Vagina (tissue), 2 donors: ENCODE measurements at places on chromosomes 4 and X.

DNA sequence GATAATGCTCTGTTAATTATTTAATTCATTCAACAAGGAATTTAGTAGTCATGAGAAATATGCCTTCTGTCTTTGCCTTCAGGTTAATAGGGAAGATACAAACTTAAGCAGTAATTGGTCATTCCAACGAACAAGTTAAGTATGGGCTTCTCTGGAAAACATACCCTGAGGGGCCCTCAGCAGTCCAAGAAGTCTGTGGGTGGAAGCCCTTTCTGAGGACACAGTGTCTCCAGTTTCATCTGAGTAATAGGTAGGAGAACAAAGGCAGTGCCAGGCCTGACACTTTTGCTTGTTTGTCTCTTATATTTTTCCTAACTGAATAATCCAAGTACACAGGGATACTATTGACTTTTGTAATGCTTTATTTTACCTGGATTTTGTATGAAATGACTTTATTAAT, 262.5 kb downstream of the FBXW7 start:
- no peak for DNase-seq

DNA sequence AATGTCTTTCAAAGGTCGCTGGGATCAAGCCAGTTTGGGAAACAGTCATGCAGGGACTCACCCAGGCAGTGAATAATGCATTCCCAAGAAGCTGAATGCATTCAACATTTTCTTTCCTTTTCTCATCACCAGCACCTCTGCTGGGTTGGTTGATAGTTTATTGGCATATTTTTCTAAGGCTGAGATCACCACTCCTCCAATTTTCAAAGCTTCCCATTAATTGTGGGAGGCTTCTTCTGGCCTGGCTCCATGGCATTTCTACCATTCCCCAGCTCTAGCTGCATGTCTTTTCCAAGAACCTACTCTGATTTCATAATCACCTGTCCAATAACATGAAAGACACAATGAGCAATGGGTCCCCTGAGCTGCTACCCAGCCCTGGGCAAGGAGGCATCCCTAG, 35.8 kb downstream of the CHRDL1 start:
- no peak for DNase-seq

GRCh38 chr4:182019148-182019652, 224.0 kb upstream of the TENM3 start:
- no peak for DNase-seq

- no peak for DNase-seq
These were observed 58.4 kb downstream of the DCUN1D4 start for GRCh38 chr4:51901363-51901762.

DNA sequence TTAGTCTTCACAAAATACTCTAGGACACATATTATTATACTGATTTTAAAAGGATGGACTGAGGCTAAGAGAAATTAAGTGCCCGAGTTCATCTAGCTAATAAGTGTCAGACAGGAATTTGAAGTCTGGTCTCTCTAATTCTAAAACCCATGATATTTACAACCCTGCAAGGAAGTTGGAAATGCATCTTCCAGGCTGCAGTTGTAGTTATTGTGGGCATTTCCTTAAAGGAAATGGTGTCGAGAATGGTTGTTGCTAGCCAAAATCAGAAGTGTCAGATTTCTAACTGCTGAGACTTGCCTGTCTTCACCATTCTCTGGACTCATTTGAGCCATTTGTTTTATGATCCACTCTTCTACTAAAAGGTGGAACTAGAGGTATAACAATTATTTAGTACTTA, 82.5 kb downstream of the FAT4 start:
- no peak for DNase-seq

- no peak for DNase-seq
These were observed 1072.8 kb downstream of the PDHA2 start for GRCh38 chr4:96912716-96913115.

GRCh38 chr4:187236209-187236890, 512.7 kb upstream of the FAT1 start:
- no peak for DNase-seq

GRCh38 chr4:184364100-184364921, 110.0 kb downstream of the IRF2 start:
- no peak for DNase-seq

- no peak for DNase-seq
These were observed 484.2 kb downstream of the BCOR start for GRCh38 chrX:39613482-39613995.

- no peak for DNase-seq
These were observed 20.3 kb downstream of the DNAAF6 start for GRCh38 chrX:107226757-107227156.

- DNase-seq: no peak
These were observed 138.9 kb downstream of the PTTG2 start for GRCh38 chr4:38099020-38099600.

DNA sequence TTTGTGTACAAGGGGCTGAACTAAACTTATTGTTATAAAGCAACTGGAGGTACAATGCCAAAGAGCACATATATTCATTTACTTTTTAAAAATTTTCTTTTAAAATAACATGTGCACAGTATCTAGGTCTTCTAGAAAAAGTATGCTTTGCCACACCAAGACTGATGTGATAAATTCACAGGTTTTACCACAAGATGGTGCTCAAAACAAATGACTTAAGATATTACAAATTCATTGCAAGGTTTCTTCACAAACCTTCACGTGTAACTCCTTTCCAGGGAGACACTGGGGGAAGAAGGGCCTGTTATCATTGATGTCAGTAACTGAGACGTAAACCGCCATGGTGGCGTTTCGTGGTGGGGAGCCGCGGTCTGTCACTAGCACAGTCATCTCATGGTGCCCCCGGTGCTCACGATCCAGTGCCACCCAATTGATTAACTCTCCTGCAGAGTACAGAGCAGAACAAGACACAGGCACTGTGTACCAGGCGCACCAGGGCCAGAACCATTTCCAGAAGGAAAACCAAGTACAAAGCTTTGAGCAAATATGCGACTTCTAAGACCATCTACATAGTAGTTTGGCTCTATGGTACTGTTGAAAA, 162.2 kb downstream of the DCHS2 start:
- no peak for DNase-seq

DNA sequence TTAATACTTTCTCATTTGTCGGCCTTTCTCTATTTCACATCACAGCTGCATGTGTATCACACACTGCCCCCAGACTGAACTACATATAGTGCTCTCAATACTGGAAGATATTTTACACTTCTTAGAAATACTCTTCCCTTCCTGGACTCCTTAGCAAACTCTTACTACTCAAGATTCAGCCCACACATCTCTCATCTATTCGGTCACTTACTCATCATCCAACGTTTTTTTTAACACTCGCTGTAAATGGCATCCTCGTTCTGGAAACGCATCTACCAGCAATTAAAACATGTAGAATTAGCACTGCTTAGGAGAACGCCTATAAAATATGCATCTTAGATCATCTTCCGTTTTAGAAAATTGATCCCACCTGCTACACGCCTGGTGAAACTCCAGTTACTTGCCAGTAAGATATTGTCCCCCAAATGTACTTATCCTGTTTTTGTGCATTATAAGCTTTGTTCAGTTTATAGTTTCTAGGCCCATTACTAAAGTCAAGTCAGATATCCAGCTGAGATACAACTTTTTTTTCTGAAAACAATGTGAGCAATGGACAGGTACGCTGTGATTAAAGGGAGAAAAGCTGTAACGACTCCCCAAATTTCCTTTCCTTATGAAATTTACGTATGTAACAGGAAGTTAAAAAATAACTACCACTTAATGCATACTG, 1.0 kb downstream of the LRP2BP start:
- no peak for DNase-seq

DNA sequence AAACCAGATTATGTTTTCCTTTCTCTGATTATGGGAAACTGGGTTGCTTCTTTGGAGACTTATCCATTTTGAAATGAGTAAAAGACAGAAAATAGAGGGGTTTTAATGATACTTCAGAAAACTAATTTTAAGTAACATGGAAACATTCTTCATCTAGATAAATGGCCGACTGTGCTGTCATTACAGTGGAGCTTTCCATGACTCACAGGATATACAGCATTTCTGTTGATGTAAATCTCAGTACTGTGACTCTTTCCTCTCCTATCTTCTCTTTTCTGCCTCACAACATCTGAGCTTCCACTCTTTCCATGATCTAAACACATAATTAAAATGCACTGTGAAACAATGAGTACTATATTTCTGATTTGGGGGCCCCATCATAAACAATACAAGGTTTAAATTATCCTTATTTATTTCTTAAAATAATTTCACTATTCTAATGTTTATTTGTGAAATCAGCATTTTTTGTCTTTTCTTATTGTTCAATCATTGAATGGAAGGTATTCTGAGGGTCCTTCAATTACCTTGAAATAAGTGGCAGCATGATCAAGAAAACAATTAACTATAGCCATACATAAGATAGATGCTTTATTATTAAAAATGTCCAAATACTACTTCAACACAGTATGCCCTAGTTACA, 19.3 kb downstream of the SEC24D start:
- no peak for DNase-seq

DNA sequence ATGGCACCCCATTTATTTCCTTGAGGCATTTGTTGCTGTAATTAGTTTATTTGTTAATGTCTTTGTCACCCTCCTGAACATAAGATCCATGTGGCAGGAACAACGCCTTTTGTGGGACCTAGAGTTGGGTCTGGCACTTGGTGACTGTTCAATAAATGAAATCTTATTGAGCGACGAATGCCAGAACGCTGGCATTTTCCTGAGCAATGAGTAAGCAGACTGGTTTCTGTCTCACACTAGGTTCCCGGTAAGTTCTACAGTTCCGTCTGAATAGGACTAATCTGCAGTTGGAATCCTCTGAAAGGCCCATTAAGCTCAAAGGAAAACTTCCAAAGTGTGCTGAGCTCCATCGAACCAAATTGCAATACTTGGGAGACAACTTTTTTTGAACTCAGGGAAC, 49.2 kb downstream of the GATB start:
- no peak for DNase-seq

GRCh38 chr4:118352843-118353533, at the start of gene PRSS12:
Gene PRSS12 (minus strand): TSS chr4:118353003. CDS start chr4:118352720, 283 bp downstream.
- DNase-seq: no peak

- no peak for DNase-seq
These were observed 5.4 kb upstream of the LSM6 start for GRCh38 chr4:146170149-146170548.

GRCh38 chrX:124981420-124981819, 338.3 kb upstream of the TEX13C start:
- DNase-seq: no peak

DNA sequence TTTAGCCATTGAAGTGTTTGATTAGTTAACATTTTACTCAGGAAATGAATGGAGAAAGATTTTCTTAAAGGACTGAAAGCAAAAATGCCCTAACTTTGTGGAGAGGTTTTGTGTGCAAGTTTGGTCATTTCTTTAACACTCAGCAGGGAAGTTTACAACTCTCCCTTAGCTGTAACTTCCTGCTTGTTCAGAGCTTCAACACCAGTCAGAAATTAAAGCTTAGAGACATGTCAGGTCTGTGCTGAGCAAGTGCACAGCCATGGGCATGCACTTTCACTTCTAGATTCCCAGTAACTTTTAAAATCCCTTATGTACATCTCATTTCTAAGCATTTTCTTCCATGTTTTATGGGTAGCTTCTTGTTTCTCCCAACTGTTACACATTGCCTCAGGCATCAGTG, 326.0 kb downstream of the ACTRT1 start:
- no peak for DNase-seq

GRCh38 chr4:75920327-75920726, 18.1 kb upstream of the PPEF2 start:
- DNase-seq: no peak

DNA sequence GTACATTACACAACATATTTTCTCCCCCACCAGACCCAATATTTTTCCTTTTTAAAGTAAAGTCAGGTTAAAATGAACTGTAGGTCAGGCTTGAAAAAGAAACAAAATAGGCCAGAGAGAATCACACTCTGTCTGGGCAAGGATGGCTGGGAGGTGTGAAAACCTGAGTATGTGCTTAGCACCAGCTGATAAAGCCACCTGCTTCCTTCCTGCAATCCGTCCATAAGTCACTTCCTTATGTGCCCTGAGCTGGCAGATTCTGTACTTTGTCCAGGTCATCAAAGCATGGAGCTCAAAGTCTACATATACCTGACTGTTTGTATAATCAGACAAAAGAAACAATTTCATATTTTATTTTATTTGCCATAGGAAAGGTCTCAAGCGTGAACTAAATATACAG, 37.7 kb downstream of the ANTXR2 start:
- DNase-seq: no peak

DNA sequence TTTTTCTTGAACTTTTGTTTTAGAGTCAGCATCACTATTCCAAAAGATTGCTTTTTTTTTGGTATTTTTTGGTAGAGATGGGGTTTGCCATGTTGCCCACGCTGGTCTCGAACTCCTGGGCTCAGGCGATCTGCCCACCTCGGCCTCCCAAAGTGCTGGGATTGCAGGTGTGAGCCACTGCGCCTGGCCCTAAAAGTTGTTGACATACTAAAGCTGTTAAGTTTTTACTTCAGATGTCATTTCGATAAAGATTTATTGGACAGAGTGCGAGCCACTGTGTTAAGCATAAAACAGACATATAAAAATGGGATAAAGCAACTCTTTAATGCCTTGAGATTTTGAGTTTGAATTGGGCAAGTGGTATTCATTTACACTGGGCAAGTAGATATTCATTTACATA, 28.3 kb downstream of the USO1 start:
- no peak for DNase-seq

DNA sequence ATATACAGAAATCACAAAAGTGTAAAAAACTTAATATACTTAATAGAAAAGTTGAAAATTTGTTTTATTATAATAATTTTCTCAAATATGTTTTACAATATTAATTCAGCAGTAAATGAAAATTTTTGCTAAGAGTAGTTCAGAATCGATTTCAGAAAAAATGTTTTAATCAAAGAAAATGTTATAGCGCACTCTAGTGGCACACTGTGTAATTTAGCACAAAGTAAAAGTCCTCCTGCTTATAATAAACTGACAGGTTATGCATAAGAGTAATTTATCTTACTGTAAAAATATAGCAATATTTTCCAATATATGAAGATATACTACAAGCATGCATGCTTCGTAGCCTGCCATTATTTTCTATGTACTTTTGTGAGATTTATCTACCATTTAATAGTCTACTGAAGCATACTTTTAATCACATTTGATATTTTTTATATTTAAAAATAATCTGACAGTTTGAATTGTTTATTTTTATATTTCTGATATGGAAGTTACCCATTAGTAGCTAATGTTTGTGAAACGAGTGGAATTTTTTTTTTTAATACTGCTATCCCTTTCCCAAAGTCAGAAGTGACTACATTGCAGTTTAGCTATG, 217.9 kb upstream of the KLHL4 start:
- DNase-seq: no peak

GRCh38 chr4:183447646-183448045, 3.2 kb downstream of the CDKN2AIP start:
- DNase-seq: no peak

DNA sequence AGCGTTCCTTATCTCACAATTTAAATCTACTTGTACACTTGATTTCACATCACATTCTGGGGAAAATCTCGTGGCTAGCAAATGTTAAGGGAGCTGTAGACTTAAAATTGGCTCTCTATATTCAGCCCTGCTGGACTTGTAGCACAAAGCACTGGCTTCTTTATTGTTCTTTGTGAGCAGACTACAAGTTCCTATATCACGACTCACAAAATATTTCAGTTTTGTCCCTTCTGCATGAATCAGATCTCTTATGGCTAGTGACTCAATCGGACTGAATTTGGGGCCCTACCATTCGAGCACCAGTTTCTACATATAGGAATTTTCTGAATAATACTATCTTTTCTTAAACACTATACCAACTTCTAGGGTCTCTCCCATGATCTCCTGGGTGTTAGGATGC, 390.1 kb downstream of the ADAM29 start:
- no peak for DNase-seq

- DNase-seq: no peak
These were observed 23.0 kb upstream of the LIMCH1 start for GRCh38 chr4:41514766-41515481.
